T-helper 22 cell (primary cell): ENCODE measurements at places on chromosomes 6 and 20.

DNA sequence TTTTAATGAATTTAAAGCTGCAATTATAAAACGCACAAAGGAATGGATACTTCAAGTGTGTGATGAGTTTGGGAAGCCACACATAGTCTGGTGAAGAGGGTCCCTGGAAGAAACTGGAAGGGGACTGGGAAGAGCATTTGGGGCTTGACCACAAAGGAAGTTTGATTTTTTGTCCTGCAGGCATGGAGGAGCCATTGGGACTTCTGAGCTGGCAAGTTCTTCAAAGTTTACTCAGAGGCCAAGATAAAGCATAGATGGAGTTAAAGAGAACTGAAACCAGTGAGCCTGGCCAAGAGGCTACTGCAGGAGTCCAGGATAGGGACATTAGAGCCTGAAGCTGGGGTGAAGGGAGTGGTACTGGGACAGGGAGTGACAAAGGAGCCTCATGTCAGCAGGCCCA, 95.0 kb downstream of the AIG1 start:
- no peak for DNase-seq

DNA sequence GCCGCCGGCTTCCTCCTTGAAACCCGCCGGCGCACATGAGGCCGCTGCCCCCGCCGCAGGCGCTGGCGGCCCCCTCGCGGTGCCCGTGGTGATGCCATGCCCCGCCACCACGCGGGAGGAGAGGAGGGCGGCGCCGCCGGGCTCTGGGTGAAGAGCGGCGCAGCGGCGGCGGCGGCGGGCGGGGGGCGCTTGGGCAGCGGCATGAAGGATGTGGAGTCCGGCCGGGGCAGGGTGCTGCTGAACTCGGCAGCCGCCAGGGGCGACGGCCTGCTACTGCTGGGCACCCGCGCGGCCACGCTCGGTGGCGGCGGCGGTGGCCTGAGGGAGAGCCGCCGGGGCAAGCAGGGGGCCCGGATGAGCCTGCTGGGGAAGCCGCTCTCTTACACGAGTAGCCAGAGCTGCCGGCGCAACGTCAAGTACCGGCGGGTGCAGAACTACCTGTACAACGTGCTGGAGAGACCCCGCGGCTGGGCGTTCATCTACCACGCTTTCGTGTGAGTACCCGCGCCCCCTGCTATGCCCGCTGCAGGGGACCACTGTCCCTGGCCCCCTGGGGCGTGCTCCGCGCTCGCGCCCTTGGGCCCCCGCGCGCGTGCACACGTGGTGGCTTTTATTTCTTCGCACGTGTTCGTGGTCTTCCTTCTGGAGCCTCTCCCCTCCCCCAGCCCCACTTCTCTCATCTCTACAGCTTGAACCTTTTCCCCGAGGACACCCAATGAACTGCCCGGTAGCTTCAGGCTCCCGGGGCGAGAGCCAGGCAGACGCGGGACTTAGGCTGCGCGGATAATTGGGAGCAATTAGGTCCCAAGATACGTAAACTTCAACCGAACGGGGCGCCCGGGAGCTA, 453 bp downstream of the KCNQ5 start:
- no peak for DNase-seq

GRCh38 chr6:9484686-9485085, 930.2 kb downstream of the TFAP2A start:
- DNase-seq, result no peak

- DNase-seq, result no peak
These were observed 10.0 kb upstream of the TBX18 start for GRCh38 chr6:84774157-84774984.

- no peak for DNase-seq
These were observed 338.5 kb downstream of the CD83 start for GRCh38 chr6:14455876-14456648.

- no peak for DNase-seq
These were observed 114.5 kb downstream of the SYCP2 start for GRCh38 chr20:59818911-59819310.
